ENCODE measurements at places on chromosomes 12 and 14. TPM values are rescaled to one million over a fixed set of nuclear protein-coding genes. Genes with fewer than 3 reads are reported as not detected.
A peak's percentile ranks its signal among the peaks of the same experiment; 100 is the strongest.

DNA sequence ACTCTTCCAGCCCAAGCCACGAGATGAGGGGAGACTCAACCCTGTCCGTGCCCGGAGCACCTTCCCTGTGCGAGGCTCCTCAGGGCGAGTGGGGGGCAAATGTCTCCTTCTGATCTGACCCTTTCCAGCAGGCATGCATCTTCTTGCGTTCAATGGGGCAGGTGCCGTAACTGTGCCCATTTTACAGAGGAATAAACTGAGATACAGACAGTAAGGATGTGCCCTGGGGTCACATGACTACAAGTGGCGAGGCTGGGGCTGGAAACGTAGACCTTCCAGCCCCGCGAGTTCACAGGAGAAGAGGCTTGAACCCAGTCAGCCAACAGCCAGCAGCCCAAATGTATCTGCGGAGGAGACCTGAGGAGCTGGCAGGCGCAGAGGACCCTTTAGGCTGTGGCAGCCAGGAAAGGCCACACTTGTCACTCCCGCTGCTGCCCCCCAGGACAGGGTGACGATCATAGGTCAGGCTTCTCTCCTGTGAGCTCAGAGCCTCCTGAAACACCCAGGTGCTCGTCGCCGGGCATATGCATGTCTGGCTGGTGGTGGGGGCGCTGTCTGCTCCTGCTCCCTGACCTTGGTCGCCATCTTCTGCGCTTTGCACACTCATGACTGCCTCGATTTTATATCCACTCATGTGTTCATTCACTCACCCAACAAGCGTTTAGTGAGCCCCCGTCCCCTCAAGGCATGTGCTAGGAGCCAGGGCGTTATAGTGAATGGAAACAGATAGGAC, 41.7 kb downstream of the CCDC88C start:
- no peaks in the 10 kb centered on the region for H3K36me3 ChIP-seq
- peaks cover 43% of the 10 kb centered on the region for H3K4me1 ChIP-seq
- H3K4me3 ChIP-seq: no peak overlapping the region
- no peaks in the 10 kb centered on the region for H3K27me3 ChIP-seq
- no peak for DNase-seq

DNA sequence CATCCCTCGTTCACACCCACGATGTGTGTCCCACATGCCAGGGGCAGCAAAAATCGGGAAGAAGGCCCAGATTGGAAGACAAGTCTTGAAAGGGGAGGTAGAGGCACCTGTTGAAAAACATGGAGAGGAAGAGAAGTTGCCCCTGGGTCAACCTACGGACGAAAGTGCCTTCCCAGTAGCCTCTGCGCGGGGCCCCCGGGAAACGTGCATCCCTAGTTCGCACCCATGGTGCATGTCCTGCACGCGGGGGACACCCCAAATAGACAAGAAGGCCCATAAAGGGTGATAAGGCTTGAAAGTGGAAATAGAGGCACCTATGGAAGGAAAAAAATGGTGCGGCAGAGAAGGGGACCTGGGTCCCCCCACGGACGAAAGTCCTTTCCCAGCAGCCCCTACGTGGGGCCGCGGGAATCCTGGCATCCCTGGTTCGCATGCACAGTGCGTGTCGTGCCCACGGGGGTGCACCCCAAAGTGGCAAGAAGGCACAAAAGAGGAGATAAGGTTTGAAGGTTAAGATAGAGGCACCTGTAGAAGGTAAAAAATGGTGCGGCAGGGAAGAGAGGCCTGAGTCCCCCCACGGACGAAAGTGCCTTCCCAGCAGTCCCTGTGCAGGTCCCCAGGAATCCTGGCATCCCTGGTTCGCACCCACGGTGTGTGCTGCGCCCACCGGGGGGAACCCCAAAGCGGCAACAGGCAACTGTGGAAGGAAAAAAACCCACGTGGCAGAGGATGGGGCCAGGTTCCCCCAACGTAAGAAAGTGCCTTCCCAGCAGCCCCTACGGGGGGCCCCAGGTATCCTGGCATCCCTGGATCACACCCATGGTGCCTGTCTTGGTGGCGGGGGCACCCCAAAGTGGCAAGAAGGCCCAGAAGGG, 278.3 kb downstream of the ALG10 start:
- peaks cover 6% of the 10 kb centered on the region for H3K4me1 ChIP-seq
- H3K36me3 ChIP-seq: no peaks in the 10 kb centered on the region
- no peak overlapping the region for H3K4me3 ChIP-seq
- peaks cover 9% of the 10 kb centered on the region for H3K27me3 ChIP-seq

GRCh38 chr14:58238252-58239243, 6.1 kb upstream of the PSMA3 start:
- peaks cover 6% of the 10 kb centered on the region for H3K4me1 ChIP-seq
- no peak overlapping the region for H3K27ac ChIP-seq
- H3K4me3 ChIP-seq: peak overlapping the region; percentile 76
- H3K36me3 ChIP-seq: no peaks in the 10 kb centered on the region

- H3K27ac ChIP-seq: no peak overlapping the region
- DNase-seq: no peak
- no peak overlapping the region for H3K4me3 ChIP-seq
- H3K36me3 ChIP-seq: no peaks in the 10 kb centered on the region
- H3K4me1 ChIP-seq: peaks cover 12% of the 10 kb centered on the region
These were observed 3.4 kb upstream of the RPAP3 start for GRCh38 chr12:47709237-47709636.

- peak overlapping the region; percentile 86 for H3K4me3 ChIP-seq
- peaks cover 44% of the 10 kb centered on the region for H3K36me3 ChIP-seq
- peak overlapping the region; percentile 94 for H3K27ac ChIP-seq
- H3K27me3 ChIP-seq: no peaks in the 10 kb centered on the region
- DNase-seq: no peak
These were observed 1.8 kb downstream of the HNRNPC start for GRCh38 chr14:21267431-21267845.

DNA sequence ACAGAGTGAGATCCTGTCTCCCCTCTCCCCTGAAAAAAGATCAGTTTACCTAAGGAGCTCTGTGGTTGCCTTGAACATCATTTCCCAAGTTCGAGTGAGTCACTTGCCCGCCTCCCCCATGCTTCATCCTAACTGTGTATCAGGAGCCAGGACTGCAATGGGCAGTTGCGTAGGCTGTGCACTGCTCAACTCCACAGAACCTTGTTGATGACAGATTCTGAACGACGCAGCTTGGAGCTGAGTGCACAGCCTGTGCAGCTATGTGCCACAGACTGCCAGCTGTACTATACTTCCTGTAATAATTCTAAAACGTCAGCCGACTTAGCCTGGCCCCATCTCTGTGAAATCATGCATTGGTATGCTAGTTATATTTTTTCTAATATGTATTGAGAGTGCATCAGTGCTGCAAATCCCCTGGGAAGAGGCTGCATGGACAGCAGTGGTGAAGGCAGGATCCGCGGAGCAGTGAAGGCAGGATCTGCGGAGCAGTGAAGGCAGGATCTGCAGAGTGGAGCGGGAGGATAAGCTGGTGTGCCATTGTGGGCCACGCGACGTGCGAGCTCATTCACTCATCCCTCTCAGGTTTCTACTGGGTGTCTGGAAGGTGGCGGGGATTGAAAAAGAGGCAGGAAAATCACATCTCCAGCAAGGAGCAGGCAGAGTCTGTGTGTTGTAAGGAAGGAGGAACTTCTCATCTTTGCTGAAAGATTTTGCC, 80.8 kb downstream of the GALNT9 start:
- H3K4me3 ChIP-seq: no peak overlapping the region
- no peaks in the 10 kb centered on the region for H3K4me1 ChIP-seq
- H3K27ac ChIP-seq: no peak overlapping the region
- H3K27me3 ChIP-seq: no peaks in the 10 kb centered on the region

DNA sequence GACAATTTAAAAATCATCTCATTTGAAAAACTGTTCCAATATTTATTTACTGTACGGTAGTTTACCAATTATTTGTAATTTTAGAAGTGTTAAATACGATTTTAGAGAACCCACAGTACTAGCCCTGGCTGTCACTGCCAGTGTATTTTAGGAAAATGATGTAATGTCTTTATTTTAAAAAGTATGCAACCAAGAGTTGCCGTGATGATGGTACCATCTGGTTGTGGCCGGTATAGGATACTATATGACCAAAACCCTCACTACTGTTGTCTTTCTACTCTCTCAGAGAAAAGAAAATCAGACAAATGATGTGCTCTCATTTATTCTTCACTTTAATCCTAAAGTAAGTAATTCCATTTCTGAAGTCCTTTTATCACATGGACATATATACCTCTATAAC, 395.0 kb downstream of the FOXG1 start:
- H3K4me1 ChIP-seq: no peaks in the 10 kb centered on the region
- no peak overlapping the region for H3K4me3 ChIP-seq
- no peaks in the 10 kb centered on the region for H3K27me3 ChIP-seq
- H3K27ac ChIP-seq: no peak overlapping the region
- no peaks in the 10 kb centered on the region for H3K36me3 ChIP-seq
- DNase-seq: no peak

GRCh38 chr14:35234012-35234805, 58.0 kb upstream of the PSMA6 start:
- no peak for DNase-seq
- H3K27me3 ChIP-seq: no peaks in the 10 kb centered on the region
- H3K36me3 ChIP-seq: no peaks in the 10 kb centered on the region
- H3K27ac ChIP-seq: no peak overlapping the region
- H3K4me3 ChIP-seq: no peak overlapping the region

DNA sequence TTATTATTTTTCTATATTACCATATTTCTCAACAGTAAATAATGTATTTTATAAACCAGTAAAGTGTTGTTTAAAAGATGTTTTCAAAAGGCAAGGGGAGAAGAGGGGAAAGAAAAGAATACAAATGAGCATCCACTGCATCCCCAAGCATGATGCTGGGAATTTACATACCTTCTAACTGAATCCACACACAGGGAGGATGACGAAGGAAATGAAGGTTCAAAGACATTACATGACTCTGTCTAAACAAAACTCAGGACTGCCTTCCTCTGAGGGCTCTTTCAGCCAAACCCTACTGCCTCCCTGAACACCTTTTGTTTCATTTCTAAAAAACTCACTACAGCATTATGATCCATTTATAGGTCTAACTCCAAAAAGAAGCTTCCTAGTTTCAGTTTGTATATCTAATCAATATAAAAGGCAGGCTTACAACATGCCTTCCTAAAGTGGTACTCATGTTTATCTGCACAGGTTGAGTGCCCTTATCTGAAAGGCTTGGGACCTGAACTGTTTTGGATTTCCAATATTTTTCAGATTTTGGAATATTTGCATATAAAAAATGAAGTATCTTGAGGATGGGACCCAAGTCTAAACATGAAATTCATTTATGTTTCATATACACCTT, 30.3 kb downstream of the DICER1 start:
- no peak overlapping the region for H3K4me3 ChIP-seq
- H3K4me1 ChIP-seq: no peaks in the 10 kb centered on the region
- H3K27ac ChIP-seq: no peak overlapping the region

GRCh38 chr14:62168564-62169155, 406.4 kb downstream of the SNAPC1 start:
- H3K27me3 ChIP-seq: no peaks in the 10 kb centered on the region
- no peaks in the 10 kb centered on the region for H3K36me3 ChIP-seq
- DNase-seq: no peak
- H3K4me1 ChIP-seq: no peaks in the 10 kb centered on the region
- no peak overlapping the region for H3K27ac ChIP-seq

DNA sequence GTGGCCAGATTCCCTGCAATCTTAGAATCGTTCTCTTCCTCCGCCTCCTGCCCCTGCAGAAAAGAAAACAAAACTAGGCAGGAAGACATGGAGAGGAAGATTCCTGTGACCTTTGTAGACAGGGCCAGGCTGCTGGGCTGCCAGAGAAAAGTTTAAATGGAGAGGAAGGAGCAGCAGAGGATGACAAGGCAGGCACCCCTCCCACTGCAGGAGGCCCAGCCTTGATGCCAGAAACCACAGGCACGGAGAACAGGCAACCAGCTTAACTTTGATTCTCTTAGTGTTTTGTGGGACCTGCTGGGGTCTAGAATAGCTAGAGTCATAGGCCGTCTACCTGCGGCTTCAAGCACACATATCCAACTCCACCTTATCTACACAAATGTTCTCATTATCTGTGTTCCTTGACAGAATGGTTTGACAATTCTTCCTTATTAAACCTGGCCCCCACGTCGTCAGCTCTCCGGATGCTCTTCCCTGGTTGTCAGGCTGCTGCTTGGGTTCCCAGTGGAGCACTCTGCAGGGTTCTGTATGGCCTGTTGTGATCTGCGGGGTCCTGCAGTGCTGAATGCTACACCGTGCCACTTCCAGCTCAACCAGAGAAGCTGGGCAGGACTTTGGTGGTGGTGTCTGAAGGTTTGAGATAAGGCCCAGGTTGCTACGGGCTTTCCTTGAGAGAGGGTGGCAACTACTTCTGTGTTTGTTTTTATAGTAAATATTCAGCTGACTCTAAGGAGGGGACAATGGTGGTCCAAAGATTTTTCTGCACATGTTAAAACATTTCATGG, 609.5 kb downstream of the AACS start:
- no peak overlapping the region for H3K27ac ChIP-seq
- no peaks in the 10 kb centered on the region for H3K4me1 ChIP-seq
- no peaks in the 10 kb centered on the region for H3K36me3 ChIP-seq
- no peaks in the 10 kb centered on the region for H3K27me3 ChIP-seq

- DNase-seq: no peak
- no peaks in the 10 kb centered on the region for H3K27me3 ChIP-seq
- H3K36me3 ChIP-seq: no peaks in the 10 kb centered on the region
- H3K4me1 ChIP-seq: 0 out of 2 replicates have a peak, but pooled peaks cover 2% of the 10 kb centered on the region
- H3K27ac ChIP-seq: no peak overlapping the region
- H3K4me3 ChIP-seq: no peak overlapping the region
These were observed 7.7 kb upstream of the PPP1R13B start for GRCh38 chr14:103854822-103855733.

DNA sequence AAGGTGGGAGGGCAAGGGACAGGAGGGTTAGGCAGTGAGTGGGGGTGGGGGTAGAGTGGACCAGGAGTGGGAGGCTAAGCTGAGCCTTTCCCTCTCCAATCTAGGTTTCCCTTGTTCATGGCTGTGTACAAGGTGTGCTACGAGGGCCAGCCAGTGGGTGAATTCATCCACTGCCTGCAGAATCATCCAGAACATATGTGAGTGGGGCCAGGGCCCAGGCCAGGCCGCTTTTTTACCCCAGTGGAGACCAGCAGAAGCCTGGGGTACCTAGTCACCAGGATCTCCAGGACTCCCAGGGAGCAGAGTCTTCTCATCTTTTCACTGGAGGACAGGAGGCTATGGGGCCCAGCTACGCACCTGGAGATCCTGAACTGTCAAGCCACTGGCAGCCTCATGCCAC, 2.7 kb upstream of the COX14 start:
- DNase-seq: no peak
- H3K4me1 ChIP-seq: peaks cover 15% of the 10 kb centered on the region
- no peak overlapping the region for H3K27ac ChIP-seq
- H3K4me3 ChIP-seq: no peak overlapping the region
- H3K27me3 ChIP-seq: no peaks in the 10 kb centered on the region

- no peaks in the 10 kb centered on the region for H3K36me3 ChIP-seq
- H3K27ac ChIP-seq: no peak overlapping the region
- H3K27me3 ChIP-seq: no peaks in the 10 kb centered on the region
- no peaks in the 10 kb centered on the region for H3K4me1 ChIP-seq
- H3K4me3 ChIP-seq: no peak overlapping the region
These were observed 762.9 kb downstream of the C12orf50 start for GRCh38 chr12:87266305-87266704.

GRCh38 chr12:43029971-43030370, 440.4 kb upstream of the PRICKLE1 start:
- no peak for DNase-seq
- H3K27ac ChIP-seq: no peak overlapping the region
- no peaks in the 10 kb centered on the region for H3K36me3 ChIP-seq
- no peaks in the 10 kb centered on the region for H3K27me3 ChIP-seq

KRT6A gene
- total RNA-seq: not detected

NXPH4 gene
- 2.1 TPM for total RNA-seq

CDC42BPB gene
- 84.4 TPM for total RNA-seq

GARIN6 gene
- not detected for total RNA-seq

REP15 gene
- total RNA-seq: 1.9 TPM

SERPINA9 gene
- not detected for total RNA-seq

TSHR gene
- not detected for total RNA-seq

CLSTN3 gene
- total RNA-seq: 5.9 TPM

DLGAP5 gene
- 48.7 TPM for total RNA-seq

All from Panc1 (cell line).